ENCODE measurements at places on chromosomes 2 and 18.

- DNase-seq: no peak
These were observed 118.5 kb downstream of the MYCN start for GRCh38 chr2:16058747-16059358.

DNA sequence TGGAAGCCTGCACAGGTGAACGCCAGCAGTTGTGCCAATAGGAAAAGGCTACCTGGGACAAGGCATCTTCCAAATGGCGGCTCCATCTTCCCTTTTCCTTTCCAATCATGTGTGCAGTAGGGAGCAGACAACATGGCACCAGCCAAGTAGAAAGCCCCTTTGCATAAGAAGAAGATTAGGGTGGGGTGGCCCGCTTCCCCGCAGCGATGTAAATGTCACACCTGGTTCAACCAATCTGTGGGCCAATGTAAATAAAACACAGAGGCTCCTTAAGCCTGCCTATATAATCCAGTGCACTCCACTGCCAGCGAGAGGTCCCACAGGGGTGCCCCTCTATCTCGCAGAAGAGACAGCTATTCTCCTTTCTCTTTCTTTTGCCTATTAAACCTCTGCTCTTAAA is 468.4 kb upstream of the CRIM1 start:
- no peak for DNase-seq

- DNase-seq: no peak
These were observed 266.6 kb downstream of the NR4A2 start for GRCh38 chr2:156065912-156066311.

GRCh38 chr18:79818631-79819030 is 20.9 kb downstream of the KCNG2 start:
- DNase-seq: no peak

DNA sequence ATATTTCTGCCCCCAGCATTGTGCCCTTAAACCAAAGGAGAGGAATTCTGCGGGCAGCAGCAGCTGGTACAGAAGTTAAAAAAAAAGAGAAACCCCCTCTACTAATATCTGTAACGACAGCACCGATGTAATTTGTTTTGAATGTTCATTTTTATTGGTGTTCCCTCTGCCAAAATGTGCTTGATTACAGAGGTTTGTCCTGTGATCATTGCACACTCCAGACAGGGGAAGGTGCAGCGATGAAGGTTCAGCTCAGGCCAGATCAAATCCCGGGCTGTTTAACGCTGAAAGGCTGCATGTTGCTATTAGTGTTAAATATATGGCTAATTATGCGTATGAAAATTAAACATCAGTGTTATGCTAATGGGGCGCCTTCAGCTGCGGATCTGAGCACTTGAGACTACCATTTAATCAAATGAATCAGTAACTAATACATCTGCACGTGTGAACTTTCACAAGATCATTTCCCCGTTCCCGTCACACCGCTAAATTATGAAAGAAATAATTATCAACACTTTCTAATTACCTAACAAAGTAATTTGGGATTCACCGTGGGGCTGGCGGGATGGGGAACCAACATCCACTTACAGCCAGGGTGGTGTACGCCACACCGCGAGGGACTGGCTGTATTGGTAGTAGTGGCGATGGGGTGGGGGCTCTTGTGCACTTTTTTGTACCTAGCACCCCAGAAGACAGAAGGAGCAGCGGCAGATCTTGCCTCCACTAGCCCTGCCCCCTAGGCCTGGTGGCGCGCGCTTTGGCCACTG is 1.5 kb upstream of the DLX1 start:
- DNase-seq: no peak

DNA sequence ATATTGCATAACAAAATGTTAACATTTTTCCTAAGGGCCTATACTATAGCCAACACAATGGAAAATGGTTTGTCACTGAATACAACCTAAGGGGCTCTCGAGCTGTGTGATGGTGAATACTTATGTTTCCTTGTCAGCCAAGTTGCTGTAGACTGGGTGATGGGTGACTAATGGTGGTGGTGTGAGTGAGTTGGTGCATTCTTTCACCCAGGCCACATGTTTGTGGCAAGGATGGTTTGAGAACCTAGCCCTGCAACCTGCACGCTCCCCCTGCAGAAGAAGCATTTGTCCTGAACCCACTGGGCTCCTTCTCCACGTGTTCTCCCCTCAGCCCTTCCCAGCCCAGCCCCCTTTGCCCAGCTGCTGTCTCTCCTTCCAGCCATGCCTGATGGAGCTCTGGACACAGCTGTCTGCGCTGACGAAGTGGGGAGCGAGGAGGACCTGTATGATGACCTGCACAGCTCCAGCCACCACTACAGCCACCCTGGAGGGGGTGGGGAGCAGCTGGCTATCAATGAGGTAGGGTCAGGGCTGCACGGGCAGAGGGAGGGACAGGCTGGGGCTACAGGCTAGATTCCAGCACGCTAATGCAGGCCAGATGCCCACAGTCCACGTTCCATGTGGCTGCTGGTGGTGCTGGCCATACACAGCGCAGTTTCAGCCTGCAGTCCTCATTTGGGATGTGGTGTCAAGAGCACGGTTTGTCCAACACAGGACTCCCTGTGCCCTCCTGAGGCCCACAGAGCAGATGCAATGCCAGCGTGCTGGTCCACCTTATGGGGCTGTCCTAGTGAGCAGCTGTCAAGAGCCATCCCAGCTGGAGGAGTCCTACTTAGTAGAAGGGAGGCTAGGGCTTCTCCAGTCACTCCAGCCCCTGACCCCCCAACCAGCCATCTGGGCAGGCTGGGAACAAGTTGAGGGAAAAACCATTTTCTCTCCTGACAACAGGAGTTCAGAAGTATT is 65.4 kb downstream of the FAM168B start:
- no peak for DNase-seq
